Testis (tissue), 5 donors: ENCODE measurements at places on chromosomes 16 and 17. TPM values are rescaled to one million over a fixed set of nuclear protein-coding genes. Genes with fewer than 3 reads are reported as not detected.
A peak's percentile ranks its signal among the peaks of the same experiment; 100 is the strongest.

- H3K4me1 ChIP-seq, result peaks cover 45% of the 10 kb centered on the region
- no peak overlapping the region for H3K4me3 ChIP-seq
- no peak for DNase-seq
Observed at GRCh38 chr17:38898291-38898679, 27.1 kb upstream of the LASP1NB start.

DNA sequence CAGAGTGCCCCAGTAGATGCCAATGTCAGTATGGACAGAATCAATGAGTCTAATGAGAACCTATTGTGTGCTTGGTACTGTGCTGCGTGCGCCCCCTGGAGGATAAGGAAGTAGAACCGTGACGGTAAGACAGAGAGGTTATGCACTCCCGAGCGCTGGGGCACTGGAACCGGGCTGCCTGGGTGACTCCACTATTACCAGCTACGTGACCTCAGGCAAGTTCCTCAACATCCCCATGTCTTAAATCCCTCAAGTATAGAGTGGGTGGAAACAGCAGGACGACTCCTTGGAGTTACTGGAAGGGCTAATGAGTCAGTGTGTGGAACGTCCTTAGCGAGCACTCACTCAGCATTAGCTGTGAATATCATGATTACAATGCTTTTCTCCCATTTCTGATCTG lies 16.2 kb downstream of the CHST4 start:
- H3K27me3 ChIP-seq, result no peaks in the 10 kb centered on the region
- DNase-seq, result peak; percentile 66
- no peaks in the 10 kb centered on the region for H3K4me1 ChIP-seq
- H3K36me3 ChIP-seq, result no peaks in the 10 kb centered on the region

DNA sequence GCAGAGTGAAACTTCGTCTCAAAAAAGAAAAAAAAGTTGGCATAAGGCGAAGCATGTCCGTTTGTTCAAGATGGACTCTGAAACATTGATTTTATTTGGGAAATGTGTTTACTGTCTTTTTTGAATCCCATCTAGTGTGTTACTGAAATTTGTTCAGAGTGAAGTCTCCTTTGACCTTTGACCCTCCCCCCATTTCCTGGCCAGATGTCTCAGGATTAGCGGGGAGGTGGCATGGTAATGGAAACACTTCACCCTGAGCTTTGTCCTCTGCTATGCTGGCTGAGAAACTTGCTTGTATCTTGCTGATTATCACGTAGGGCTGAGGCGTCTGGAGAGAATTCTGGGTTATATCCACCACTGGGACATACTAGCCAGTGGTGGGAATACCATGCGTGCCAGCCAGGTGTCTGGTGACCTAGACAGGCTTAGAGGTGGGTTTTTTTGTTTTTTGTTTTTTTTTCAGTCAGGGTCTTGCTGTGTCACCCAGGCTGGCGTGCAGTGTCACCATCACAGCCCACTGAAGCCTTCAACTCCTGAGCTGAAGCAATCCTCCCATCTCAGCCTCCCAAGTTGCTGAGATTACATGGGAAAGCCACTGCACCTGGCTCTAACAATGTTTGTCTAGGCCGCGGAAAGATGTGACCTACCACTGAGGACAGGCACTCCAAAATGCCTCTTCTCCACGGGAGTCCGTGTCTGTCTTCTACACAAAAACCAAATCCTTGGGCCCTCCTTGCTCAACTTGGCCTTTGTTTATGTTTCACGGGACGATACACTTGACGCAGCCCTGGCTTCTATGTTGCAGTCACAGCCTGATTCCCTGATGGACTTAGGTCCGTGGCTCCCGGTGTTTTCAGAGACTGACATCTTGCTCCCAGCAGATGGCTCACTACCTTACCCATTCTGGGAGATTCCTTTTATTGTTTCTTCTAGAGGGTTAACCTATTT lies 6.6 kb upstream of the GALK1 start:
- H3K27me3 ChIP-seq, result no peaks in the 10 kb centered on the region
- H3K4me3 ChIP-seq, result no peak overlapping the region
- peaks cover 7% of the 10 kb centered on the region for H3K4me1 ChIP-seq
- no peak overlapping the region for H3K27ac ChIP-seq
- no peaks in the 10 kb centered on the region for H3K36me3 ChIP-seq
- no peak for DNase-seq

DNA sequence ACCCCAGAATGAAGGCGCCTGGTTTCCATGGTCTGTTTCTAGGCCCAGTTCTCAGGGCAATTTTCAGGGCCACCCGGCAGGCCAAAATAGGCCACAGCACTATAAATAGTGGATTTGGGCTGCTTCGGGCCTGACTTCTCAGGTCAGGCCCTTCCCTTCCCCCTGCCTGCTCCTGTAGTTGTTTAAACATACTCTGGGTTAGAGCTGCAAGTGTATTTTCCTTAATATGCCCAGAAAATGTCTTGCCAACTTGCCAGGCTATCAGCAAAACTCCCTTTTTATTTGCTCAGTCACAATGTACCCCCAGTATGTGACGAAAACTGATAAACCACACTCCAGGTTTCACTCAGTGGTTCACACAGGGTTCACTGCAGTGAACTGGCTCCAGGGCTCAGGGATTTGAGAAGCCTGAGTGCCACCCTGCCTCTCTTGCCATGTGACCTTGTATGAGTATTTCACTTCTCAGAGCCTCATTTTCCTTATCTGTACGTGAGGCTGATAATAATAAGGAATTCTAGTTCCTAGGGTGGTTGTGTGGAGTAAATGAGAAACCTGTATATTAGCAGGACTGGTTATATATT lies 76.5 kb downstream of the GPRC5B start:
- peak; percentile 56 for DNase-seq
- H3K4me1 ChIP-seq, result peaks cover 14% of the 10 kb centered on the region
- no peak overlapping the region for H3K4me3 ChIP-seq
- no peaks in the 10 kb centered on the region for H3K27me3 ChIP-seq
- H3K27ac ChIP-seq, result peak overlapping the region; percentile 63

GRCh38 chr17:74146196-74146595 lies 57.3 kb upstream of the RPL38 start:
- H3K4me3 ChIP-seq, result no peak overlapping the region
- H3K27ac ChIP-seq, result no peak overlapping the region
- DNase-seq, result no peak
- H3K4me1 ChIP-seq, result no peaks in the 10 kb centered on the region

DNA sequence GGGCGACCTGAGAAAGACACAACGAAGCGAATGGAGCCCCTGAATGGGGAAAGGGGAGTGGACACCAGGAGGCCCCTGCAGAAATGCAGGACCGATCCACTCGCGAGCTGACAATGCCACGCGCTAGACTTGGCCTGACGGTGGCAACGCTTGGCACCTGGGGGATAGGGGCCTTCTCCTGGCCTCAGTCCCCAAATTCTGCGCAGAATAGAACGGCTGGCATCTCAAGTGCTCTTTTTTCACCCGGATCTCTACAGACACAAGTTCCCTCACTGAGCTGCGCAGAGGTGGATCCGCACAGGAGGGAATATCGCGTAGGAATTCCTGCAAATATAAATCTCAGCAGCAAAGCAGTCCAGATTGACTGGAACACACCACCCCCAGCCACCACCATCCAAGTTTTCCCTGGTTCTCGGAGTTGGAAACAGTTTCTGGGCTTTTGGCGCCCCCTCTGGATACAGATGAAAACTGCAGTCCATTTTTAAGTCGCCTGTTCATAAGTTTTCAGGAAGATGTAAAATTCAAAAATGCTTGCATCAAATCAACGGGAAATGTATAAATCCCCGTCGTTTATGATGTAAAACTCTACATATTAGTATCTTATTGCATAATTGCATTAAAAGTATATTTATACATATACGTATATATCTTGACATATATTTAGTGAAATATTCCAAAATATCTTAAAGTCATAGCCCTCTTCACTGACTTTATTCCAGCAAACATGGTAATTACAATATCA lies 2.3 kb upstream of the SOX9 start:
- H3K27me3 ChIP-seq, result no peaks in the 10 kb centered on the region
- peak; percentile 91 for DNase-seq
- peak overlapping the region; percentile 44 for H3K4me3 ChIP-seq
- H3K36me3 ChIP-seq, result no peaks in the 10 kb centered on the region
- H3K4me1 ChIP-seq, result peaks cover 14% of the 10 kb centered on the region

- DNase-seq, result no peak
- H3K27me3 ChIP-seq, result no peaks in the 10 kb centered on the region
- H3K4me1 ChIP-seq, result no peaks in the 10 kb centered on the region
- H3K36me3 ChIP-seq, result no peaks in the 10 kb centered on the region
Observed at GRCh38 chr17:61750656-61751055, 112.7 kb downstream of the BRIP1 start.

Gene RGS9
- polyA plus RNA-seq, result 4.6 TPM

Gene PDP2
- 14.0 TPM for polyA plus RNA-seq

Gene DYNLL2
- 52.7 TPM for polyA plus RNA-seq
